ENCODE measurements at places on chromosomes 2 and 18.

- no peak for DNase-seq
Observed at GRCh38 chr18:79108549-79109215, 39.5 kb downstream of the ATP9B start.

- DNase-seq, result no peak
Observed at GRCh38 chr18:70220628-70221027, 15.1 kb upstream of the RTTN start.

- no peak for DNase-seq
Observed at GRCh38 chr2:29061616-29062015, 12.7 kb downstream of the PCARE start.

GRCh38 chr2:172047566-172048507, 37.5 kb upstream of the DLX1 start:
- DNase-seq, result no peak
